ENCODE measurements at places on chromosomes 16 and 17. TPM values are rescaled to one million over a fixed set of nuclear protein-coding genes. Genes with fewer than 3 reads are reported as not detected.

DNA sequence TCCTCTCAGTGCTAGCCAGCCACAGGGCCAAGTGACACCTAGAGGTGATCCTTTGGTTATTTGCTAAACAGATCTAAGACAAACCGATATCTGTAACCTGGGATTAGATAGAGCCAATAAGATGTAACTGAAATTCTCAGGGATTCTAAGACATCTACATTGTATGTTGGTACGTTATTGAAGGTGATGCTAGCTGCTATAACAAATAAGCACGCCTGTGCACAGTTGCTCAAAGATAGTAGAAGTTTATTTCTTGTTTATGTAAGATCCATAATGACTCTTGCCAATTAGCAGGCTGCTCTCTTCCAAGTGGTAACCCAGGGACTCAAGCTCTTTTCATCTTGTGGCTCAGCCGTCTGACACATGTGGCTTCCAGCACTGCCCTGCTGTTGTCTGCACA lies 370.3 kb downstream of the WWOX start:
- DNase-seq = no peak

DNA sequence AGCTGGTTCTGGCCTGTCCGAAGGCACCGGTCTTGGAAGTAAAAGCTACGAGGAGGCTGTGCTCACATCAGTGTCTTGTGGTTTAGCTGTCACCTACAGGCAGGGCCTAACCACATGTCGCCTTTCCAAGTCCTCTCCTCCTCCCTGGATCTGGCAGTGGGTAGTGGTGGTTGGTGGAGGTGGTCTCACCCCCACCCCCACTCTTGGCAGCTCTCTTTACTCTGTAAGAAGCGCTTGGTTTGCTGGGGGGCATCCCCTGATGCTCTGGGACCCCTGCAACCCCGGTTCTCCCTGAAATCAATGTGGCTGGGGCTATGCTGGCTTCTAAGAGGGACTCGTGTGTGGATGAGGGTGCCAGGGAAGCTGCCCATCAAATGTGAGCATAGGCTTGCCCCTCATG lies 68.3 kb downstream of the WIPI1 start:
- no peak for DNase-seq

- peak; percentile 42 for DNase-seq
These were observed 3.9 kb downstream of the GFAP start for GRCh38 chr17:44911133-44912001.

DNA sequence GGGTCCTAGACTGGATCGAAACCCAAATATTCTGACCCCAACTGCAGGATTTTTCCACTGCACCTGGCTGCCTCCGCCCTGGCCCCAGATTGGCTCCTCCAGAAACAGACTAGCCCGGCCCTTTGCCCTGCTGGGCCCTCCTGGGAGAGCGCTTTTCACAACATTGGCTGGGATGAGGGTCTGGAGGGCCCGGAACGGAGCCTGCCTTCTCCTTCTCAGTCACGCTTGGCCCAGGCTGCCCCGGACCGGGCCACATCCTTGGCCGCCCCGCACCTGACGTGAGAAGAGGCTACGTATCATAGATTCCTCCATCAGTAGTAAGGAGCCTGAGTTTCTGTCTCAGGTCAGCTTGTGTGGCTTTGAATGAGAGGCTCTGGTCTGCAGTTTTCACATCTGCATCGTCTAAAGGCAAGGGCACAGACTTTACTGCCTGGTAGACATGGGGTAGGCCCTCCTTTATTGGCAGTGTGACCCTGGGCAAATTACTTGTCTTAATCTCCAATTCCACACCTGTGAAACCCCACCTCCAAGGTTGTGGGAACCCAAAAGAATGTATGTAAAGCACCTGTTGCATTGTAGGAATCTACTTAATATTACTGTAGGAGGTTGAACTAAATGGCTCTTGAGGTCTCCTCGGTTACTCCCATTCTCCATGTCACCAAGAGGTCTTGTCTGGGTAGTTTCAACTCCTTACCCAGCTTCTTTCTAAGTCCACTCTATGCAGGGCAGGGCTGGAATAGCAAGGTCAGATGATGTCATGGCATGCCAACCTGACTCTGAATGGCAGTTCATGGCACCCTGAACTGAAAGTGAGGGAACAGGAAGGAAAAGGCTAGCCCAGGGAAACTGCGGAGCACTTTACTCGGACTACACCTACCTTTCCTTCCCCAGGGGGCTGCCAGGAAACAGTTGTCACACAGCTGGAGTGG lies 661 bp downstream of the LRRC3C start:
- peak; percentile 18 for DNase-seq

DNA sequence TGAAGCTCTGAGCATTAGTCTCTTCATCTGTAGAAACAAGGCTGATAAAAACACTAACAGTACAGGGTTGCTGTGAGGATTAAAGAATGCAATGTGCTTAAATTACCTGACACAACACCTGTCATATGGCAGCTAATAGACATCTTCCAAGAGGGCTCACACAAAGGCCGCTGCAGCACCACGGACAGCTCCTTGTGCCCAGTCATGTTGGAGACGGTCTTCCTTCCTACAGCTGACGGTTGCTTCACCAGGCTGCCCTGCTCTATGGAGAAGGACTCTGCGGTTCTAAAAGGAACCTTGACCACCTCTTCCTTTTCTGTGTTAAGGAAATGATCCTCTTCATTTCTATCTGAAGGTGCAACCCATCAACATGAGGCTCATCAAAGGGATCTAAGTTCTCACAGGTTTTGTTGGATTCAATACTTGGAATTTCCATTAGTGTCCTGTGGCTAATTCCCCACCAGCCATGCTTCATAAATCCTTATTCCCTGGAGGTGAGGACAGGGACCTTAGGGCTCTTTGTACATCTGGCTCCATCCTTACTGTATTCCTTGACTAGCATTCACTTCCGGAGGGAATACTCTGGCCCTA lies 138.9 kb upstream of the CES5A start:
- peak; percentile 66 for DNase-seq

GRCh38 chr16:78791011-78791410 lies 691.6 kb downstream of the WWOX start:
- no peak for DNase-seq

DNA sequence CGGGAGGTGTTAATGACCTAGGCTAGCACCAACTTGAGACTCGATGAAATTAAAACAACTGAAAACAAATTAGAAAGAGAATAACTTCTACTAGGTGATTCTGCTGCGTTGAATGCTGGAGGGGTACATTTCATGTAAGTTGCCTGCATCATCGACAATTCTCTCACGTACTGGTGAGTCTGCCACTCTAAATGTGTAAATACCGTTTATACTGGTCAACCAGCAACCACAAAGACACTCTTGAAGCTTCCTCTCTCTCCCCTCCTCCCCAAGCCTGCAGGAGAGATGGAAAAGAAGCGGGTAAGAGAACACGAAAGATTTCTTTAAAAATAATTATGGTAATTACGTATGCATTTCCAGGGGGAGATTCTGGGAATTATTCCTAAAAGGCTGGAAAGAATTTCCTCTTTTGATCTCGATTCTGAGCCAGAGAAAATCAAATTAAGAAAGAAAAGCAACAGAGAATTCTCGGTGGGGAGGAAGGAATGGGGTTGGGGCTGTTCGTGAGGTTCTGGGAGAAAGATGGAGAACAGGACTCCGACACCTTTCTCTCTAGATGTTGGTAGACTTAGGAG lies 68.6 kb upstream of the MRTFB start:
- DNase-seq = no peak

DNA sequence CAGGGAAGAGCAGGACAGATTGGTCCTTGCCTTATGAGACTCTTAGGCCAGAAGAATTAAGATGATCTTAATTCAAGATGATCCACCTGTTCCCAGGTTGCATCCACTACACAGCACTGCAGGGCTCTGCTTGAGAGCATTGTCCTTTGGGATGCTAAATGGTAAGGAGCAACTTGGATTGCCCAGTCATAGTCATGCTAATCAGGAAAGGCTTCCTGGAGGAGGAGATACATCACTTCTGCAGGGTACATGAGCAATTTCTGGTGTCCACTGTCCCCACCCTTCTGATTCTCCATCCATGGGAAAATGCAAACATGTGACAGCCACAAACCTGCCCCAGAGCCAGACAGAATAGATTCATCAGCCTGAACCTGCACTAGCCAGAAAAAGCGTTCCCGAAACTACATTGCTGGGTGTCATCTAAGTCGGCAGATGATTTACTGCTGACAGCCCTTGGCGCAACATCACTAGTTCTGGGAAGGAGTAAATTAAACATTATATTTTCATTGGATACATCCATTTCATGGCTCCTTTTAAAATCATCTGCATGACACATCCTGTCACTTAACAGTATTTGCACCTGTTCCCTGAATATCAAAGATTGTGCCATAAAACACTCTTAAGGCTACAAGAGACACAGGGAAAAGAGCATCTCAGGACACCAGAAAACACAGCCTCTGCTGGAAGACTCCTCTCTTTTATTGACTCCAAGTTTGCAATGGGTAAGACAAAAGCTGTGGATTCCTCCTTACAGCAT lies 282.2 kb downstream of the MAF start:
- DNase-seq = no peak

- no peak for DNase-seq
These were observed 173.0 kb downstream of the WSCD1 start for GRCh38 chr17:6243186-6243585.

DNA sequence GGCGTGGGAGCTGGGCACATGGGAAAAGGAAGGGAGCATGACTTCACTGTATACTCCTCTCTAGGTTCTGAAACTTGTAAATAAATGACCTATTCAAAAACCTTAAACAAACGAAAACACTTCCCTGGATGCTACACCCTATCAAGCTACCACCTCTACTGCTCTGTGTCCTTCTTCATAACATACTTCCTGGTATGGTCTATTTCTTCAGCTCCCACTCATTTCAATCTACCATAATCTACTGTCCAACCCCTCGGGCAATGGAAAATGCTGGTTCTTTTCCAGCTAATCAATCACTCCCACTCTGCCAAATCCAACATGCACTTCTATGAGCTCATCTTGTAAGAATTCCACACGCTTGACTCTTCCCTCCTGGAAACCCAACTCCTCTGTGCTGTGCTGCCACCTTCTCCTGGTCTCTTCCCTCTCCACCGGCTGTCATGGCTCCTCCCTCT lies 42.4 kb downstream of the AMFR start:
- DNase-seq = no peak

DNA sequence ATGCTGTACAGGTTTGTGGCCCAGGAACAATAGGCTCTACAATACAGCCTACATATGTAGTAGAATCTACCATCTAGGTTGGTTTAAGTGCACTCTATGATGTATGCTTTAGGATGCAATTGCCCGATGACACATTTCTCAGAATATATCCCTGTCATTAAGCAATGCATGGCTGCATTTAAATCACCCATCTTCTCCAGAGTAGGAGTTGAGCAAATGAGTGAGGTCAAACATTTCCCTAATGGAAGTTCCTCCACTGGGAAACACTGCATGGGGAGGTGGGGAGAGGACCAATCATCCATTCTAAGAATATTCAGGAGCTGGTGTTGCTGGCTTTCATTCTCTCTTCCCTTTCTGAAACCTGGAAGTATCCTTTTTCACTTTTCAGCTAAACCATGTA lies 2.0 kb upstream of the PCTP start:
- no peak for DNase-seq

DNA sequence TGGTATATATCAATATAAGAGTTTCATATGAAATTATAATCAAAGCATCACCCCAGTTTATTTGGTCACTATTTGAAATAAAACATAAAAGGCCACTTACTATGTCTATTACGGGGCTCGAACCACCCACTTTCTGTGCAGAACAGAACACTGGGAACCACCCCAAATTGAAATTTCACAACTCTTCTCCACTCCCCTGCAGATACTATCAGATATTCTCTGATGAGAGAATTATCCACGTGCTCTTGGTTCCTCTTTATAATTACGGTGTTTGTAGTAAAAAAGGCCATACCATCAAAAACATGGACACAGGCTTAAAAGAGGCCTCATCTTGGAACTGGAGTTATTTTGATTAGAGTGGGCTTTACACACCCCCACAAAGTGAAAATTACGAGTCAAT lies 82.8 kb downstream of the WDR59 start:
- no peak for DNase-seq

DNA sequence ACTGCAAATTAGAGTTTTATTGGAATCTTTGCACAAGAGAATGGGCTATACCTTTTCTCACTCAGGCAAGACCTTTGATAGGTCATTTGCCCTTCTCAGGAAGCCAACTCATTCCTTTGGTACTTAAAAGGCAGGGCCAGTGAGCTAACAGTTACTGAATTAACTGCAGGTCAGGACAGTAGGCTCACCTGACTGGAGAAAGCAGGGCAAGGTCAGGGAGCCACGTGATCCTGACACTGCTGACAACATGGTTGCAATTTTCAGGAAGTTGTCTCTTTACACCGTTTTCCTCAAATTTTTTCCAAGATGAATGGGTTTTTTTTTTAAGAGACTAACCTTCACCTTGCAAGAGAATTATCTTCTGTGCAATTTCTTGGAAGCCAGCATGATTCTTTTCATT lies 21.1 kb downstream of the CPSF4L start:
- no peak for DNase-seq

DNA sequence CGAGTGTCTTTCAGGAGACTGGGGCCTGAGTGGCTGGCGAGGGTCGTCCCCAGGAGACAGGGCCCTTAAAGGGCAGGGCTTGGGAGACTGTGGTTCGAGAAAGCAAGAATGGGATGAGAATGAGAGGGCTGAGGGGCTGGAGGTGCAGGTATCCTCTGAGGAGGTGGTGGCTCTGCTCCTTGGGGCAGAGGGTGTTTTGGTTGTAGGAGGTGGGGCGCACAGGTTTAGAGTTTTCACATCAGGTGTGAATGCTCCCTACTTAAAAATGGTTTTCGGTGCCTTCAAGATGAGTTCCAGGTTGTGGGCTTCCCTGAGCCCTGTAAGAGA lies 430 bp downstream of the BCAS3 start:
- no peak for DNase-seq

GRCh38 chr16:64292953-64293352 lies 828.9 kb downstream of the CDH11 start:
- DNase-seq = no peak

GRCh38 chr17:83144421-83145357 lies 65.3 kb downstream of the METRNL start:
- peak; percentile 68 for DNase-seq

GRCh38 chr16:23359092-23359760 lies 57.1 kb downstream of the SCNN1B start:
- no peak for DNase-seq

DNA sequence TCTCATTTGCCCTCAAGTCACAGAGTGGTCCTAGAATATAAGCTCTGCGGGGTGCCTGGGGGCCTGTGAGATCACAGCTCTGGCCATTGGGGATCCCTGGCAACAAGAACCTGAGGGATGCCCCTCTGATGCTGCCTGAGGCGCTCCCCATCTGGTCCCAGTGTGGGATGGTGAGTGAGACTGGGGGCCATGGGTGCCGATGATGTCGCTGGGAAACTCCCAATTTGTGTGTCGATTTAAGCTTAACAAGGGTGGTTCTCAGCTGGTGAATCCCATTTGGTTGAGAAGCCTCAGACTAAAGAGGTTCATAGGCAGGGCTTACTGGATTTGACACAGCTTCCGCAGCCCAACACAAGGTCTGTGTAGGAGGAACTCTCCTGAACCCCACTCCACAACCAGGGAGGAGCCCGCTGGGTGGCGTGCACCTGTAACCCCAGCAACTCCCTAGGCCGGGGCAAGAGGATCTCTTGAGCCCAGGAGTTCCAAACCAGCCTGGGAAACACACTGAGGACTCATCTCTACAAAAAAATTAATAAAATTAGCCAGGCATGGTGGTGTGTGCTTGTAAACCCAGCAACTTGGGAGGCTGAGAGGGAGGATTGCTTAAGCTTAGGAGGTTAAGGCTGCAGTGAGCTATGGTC lies 63.7 kb upstream of the SIAH1 start:
- no peak for DNase-seq

TBC1D10B gene
- 35.6 TPM for total RNA-seq
